ENCODE measurements at places on chromosomes 16 and 17.

- peak; percentile 86 for DNase-seq
Observed at GRCh38 chr16:56910654-56911539, 21.0 kb upstream of the HERPUD1 start.

GRCh38 chr17:57004944-57005579 lies 27.1 kb downstream of the SCPEP1 start:
- no peak for DNase-seq

- no peak for DNase-seq
Observed at GRCh38 chr17:7572338-7572587, 7.2 kb upstream of the CD68 start.

- DNase-seq: no peak
Observed at GRCh38 chr17:70947636-70948565, 778.6 kb downstream of the KCNJ2 start.

GRCh38 chr17:2777242-2777867 lies 18.9 kb upstream of the RAP1GAP2 start:
- DNase-seq: no peak

Data from non-pigmented ciliary epithelial cell (primary cell).